ENCODE measurements at places on chromosomes 6 and 20.

DNA sequence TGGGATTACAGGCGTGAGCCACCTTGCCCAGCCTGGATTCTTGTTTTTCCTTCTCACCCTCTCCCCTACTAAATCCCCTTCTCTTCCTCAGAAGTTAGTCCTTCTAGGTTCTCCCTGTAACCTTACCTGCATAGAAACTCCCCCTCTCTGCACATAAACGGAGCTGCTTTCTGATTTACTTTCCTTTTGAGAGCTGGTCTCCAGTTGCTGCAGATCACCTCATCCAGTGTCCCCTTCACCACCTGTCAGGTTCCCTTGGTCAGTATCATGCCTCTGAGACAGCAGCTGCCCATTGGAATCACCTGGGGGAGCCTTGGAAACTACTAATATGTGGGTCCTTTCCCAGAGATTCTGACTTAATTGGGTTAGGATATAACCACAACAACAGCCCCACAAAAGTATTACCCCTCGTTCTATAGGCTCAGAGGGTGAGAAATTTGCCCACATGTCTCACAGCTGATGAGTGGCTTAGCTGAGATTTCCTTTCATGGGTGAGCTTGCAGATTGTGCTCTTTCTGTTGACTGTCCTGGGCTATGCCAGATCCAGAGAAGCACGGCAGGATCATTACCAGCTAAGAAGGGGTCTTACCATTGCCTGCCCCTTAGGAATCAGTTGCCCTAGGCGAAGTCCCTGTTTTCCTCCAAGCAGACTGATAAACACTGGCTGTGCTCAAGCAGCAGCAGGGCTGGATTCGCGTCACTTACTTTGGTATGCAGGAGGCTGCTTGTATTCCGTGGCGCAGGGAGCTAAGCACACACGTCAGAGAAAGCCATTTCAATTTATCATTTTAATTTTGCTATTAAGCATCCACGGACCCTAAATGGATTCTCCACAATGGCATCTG is 51.3 kb downstream of the AKAP12 start:
- DNase-seq = no peak

- DNase-seq = no peak
Observed at GRCh38 chr6:6916598-6916997, 191.2 kb upstream of the RREB1 start.

DNA sequence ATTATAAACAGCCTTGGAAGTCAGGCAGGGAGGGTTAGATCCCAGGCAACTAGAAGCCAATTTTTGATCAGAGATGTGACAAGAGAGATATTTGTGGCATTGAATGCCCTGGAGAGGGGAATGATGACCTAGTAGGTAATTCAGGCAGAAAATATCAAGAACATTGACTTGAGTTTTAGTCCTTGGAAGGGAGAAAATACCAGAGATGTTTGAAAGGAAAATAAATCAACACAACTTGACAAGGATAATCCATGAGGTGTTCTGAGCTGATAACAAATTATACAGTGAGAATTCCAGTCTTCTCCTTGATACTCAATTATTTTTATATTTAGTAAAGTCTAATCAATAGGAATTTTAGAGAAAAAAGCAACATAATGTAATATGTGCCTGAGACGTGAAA is 10.6 kb upstream of the MARCKS start:
- DNase-seq = no peak

DNA sequence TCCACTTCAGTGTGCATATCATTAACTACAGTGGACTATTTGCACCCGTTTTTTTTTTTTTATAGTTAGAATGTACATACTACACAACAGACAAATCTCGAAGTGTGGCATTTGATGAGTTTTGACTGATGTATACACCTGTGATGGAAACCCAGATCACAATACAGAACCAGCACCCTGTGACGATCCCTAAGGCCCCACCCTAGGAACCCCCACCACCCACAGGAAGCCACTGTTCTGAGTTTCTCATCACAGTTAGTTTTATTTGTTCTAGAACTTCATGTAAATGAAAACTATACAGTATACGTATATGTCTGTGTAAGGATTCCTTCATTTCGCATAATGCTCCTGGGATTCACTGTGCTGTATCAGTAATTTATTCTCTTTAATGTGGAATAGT is 102.8 kb downstream of the IRF4 start:
- no peak for DNase-seq

GRCh38 chr6:105988812-105989577 is 97.1 kb upstream of the PRDM1 start:
- DNase-seq = no peak

DNA sequence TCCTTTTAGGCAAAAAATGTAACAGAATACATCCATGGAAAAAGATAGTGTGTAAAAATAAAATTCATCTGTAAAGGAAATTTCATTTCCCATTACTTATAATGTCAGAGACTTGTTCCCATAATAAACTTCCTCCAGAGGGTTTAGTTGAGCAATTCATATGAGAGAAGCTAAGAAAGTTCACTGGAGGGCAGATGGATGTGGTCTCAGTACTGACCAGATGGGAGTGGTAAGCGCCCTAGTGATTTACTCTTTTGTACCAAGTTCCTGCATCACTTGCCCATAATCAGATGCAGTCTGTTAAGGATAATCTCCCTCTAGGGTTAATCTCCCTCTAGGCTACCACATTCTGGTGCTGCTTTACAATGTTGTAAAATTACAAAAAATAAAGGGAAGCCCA is 61.7 kb downstream of the ESF1 start:
- DNase-seq = no peak

DNA sequence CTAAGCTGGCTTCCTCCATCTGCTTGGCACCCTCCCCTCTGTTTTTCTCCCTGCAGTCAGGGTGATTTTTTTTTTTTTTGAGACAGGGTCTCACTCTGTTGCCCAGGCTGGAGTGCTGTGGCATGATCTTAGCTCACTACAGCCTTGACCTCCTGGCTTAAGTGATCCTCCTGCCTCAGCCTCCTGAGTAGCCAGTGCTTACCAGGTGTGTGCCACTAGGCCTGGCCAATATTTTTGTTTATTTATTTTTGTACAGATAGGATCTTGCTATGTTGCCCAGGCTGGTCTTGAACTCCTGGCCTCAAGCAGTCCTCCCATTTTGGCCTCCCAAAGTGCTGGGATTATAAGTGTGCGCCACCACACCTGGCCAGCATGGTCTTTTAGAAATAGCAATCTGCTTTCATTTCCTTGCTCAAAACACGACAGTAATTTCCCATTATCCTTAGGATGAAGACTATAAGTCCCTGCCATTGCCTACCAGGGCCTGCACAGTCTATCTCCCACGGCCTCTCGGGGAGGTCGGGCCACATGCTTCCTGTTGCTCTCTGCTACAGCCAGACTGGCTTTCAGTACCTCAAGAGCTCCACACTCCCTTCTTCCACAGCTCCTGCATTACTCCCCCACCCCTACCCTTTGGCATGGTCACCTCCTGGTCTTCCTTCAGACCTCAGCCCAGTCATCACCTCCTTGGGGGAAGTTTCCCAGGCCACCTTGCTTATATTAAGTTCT is 11.1 kb upstream of the CD164 start:
- DNase-seq = no peak

DNA sequence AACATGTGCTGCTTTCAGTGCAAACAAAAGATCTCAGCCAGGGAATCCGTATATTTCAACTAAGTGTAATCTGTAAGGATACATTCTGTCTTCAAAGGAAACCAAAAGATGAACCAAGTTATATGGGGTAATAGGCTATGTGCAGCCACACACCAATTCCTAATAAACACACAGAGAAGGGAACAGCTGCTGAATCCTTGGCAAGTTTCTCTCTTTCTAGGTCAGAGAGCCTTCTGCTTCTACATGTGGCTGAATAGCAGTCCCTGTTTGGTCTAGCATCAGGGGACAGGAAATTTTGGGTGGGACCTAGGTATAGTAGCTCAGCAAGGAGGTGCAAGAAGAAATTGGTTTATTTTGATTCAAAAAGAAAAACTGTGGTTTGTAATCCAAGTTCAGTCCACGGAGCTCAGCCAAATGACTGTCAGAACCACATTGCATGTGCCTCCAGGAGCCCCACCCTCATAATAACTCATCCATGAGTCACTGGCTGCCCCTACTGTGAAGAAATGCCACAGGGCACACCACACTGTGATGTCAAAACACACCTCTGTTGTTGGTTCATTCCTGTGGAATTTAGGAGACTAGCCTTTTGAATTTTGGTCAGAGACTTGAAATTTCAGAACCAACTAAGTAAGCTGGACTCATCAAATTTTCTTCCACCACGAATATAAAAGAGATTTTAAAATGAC is 21.1 kb downstream of the SPTLC3 start:
- no peak for DNase-seq

- DNase-seq = no peak
Observed at GRCh38 chr6:7528565-7528964, 12.9 kb upstream of the DSP start.

GRCh38 chr6:130432838-130433237 is 67.0 kb downstream of the TMEM200A start:
- no peak for DNase-seq

DNA sequence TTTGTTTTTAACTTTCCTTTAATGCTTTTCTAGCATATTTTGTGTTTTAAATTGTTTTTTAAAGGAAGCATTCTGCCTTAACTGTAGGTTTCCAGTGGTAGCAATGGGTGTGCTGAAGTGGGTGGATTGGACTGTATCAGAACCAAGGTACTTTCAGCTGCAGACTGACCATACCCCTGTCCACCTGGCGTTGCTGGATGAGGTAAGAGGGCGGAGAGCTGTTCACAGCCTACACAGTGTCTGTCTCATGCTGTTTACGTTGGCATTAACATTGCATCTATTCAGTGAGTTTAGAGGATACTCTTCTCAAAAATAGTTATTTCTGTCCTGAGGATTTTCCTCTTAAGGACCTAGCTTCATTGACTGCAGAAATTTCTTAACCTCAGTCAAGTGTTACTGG is 11.9 kb downstream of the NELFCD start:
- no peak for DNase-seq

DNA sequence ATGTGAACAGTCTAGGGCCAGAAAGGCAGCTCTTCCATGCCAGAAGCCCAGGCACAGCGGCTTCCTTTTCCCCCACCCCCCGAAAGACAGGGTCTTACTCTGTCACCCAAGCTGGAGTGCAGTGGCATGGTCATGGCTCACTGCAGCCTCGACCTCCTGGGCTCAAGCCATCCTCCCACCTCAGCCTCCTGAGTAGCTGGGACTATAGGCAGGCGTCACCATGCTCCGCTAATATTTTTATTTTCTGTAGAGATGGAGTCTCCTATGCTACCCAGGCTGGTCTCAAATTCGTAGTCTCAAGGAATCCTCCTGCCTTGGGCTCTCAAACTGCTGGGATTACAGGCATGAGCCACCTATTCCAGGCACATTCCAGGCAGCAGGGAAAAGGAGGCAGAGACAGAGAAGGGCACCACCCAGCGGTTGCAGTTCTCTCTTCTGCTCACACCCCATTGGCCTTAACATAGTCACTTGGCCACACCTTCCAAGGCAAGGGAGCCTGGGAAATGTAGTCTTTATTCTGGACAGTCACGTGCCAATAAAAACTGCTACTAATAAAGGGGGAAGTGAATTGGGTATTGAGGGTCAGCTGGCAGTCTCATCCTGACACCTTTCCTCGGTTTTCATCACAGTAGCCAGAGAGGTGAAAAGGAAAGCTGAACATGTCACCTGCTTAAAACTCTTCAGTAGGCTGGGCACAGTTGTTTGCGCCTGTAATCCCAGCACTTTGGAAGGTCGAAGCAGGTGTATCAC is 205.9 kb downstream of the ZMYND8 start:
- peak; percentile 58 for DNase-seq

- DNase-seq = no peak
Observed at GRCh38 chr20:53146201-53146891, 174.2 kb downstream of the TSHZ2 start.

DNA sequence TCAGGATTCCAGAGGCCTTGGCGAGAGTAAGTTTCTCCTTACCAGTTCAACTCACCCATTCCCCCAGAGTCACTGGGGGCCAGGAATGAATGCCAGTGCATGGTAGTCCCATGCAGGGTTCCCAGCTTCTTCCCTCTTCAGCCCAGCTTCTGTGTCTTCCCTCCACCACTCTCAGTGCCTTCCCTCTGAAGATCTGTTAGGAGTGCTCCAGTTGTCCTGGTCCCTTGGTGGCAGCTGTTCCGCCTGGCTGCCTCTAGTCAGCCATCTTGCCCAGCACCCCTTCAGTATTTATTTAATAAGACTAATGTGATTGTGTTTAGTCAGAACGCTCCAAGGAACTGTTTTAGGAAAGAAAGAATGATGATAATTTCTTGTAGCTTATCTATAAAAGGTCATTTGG is 23.1 kb downstream of the FIG4 start:
- no peak for DNase-seq

- DNase-seq = no peak
Observed at GRCh38 chr6:7640607-7641577, 50.9 kb downstream of the SNRNP48 start.

GRCh38 chr6:157274471-157275226 is 48.7 kb downstream of the TMEM242 start:
- DNase-seq = peak; percentile 54

GRCh38 chr6:34476921-34477320 is 11.0 kb downstream of the PACSIN1 start:
- no peak for DNase-seq

- no peak for DNase-seq
Observed at GRCh38 chr6:40015530-40015929, 81.3 kb upstream of the MOCS1 start.

DNA sequence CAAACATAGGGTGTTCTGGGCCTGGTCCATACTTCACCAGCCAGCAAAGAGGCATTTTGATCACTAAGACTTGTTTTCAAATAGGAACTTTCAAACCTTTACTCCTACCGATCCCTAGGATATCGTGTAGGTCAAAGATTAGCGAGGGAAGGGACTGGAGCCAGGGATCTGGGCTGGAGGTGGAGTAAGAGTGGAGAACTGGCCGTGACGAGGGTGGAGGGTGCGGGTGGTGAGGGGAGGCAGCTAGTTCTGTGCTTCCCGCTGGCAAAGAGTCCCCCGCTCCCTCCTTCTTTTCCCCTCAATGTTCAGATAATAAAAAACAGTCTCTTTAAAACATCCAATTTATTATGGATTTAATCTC is 189.2 kb downstream of the FOXC1 start:
- DNase-seq = no peak

Data from NCI-H2029 (cell line).